HAP-1 (cell line): ENCODE measurements at places on chromosomes 7 and 10.

DNA sequence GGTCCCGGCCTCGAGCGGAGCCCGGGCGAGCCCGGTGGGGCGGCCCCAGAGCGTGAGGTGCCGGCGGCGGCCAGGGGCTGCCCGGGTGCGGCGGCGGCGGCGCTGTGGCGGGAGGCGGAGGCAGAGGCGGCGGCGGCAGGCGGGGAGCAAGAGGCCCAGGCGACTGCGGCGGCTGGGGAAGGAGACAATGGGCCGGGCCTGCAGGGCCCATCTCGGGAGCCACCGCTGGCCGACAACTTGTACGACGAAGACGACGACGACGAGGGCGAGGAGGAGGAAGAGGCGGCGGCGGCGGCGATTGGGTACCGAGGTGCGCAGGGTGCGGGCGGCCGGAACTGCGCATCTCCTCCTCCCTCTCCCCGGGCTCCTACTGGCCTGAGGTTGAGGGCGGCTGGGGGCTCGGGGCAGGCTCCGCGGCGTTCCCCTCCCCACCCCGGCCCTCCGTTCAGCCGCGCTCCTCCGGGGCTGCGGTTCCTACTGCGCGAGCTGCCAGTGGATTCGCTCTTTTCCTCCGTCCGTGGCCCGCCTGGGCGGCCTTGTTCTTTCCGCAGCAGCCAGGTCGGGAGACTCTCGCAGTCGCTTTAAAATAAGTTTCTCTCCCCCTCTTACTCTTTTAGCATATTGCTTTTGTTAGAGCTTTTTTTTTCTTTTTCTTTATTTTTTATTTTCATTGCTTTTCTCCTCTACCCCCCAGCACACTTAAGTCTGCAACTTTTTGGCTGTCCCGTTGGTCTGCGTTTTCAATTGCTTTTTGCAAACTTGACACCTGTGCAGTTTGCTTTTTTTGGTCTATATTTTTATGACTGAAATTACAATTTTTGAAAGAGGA, 600 bp downstream of the SIRT1 start:
- peak; percentile 74 for DNase-seq

DNA sequence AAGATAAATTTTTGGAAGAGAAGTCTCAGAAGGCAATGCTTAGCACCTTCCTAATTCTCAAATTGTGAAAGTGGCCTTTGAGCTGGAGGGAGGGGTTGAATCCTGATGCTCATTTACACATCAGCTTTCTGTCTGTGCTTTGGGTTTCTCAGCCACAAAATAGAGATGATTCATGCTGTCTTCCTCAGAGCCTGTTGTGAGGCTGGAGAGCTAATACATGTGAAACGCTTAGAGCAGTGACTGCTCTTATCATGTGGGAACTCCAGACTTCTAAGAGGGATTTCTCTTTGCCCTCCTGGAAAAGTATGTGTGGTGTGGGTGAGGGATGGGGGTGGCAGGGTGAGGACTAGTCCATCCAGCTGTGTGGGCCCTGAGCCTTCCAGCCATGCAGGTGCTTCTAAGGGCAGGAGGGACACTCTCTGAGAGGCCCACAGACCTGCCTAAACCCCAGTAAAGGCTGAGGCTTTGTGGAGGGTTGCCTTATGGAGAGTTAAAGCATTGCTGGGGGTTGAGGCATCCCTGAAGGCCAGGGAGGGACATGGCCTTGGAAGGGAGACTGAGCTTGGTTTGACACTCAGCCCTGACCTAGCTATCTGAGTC, 4.8 kb upstream of the EVX1 start:
- DNase-seq, result no peak

DNA sequence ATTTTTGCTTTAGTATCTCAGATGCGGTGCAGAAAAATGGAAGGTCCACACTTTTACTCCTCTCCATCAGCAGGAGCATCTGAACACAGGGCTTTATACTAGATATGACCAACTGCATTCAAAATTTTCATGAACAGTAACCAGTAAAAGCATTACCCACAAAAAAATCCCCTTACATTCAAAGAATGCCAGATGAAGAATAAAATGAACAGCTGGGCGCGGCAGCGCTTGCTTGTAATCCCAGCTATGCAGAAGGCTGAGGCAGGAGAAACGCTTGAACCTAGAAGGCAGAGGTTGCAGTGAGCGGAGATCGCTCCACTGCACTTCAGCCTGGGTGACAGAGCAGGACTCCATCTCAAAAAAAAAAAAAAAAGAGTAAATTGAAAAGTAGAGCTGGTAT, 3.1 kb downstream of the SAR1A start:
- no peak for DNase-seq

GRCh38 chr7:117572856-117573620, 93.2 kb downstream of the CFTR start:
- no peak for DNase-seq

GRCh38 chr7:151176401-151176800, 8.9 kb upstream of the GBX1 start:
- no peak for DNase-seq

DNA sequence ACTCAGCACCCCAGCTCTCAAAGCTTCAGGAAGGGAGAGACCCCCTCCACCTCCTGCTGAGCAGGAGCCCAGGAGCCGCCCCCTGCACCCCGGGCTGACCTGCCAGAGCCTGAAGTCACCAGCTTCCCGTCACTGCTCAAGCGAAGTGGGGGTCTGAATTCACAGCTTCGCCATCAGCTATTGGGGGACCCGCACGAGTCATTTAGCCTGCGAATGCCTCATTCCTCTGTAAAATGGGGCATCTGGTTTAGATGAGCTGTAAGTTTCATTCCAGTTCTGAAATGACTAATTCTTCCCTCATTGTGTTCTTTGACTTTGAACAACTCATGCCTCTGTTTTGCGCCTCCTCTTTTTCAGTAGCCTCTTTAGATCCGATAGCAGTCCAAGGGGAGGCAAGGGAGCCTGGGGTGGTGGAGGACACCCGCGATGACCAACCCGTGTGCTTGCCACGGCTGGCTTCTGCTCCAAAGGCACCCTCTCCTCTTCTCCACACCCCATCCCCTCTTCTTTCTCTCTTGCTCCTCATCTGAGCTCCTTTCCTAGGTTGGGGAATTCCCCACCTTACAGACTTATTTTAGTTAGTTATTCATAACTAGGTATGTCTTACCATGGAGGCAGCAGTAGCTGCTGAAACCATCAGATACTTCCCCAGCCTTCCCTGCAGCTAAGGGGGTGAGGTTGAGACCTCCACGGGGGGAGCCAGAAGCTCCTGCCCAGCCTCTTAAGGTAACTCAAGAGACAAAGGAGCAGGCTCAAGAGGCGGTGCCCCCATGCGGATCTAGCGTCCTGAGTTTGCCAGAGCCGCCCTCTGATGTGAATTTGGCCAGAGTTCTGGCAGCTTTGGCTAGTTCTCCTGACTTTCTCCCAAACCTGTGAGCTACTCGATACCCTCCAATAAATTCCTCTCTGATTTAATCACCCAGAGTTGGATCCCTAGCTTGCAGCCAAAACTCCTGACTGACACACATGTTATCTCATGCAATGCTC, 47.7 kb downstream of the RBM17 start:
- no peak for DNase-seq

DNA sequence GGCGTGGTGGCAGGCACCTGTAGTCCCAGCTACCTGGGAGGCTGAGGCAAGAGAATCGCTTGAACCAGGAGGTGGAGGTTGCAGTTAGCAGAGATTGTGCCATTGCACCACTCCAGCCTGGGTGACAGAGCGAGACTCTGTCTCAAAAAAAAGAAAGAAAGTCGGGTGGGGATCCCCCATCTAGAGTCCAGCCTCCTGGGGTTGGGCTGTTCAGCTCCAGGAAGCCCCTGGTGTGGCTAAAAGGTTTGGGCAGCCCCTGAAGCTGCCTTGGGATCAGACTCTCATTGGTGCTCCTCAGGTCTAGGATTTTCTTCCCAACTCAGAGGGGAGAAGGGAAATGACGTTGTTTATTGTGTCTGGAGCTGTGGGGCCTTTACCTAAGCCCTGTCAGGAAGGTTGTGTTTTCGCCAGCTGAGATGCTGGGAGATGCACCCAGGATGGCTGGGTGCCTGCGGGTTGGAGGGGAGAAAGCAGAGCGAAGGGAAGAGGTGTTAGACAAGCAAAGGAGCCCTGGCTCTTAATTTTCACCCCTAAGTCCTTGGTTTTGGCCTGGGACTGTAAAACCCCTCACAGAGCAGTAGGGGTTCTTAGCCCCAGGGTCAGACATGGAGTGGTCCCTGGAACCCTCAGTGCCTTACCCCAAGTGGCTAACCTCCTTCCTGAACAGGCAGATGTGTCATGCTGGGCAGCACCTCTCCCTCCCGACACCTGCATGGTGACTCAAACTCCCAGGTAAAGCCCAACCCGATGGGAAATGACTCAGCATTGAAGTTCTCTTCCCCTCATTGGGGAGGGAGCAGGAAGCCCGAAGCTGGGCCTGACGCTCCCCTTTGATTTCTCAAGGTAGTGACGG, 21.1 kb downstream of the PLAU start:
- DNase-seq, result no peak

GRCh38 chr7:21426286-21427181, 1.3 kb upstream of the SP4 start:
- DNase-seq, result no peak

DNA sequence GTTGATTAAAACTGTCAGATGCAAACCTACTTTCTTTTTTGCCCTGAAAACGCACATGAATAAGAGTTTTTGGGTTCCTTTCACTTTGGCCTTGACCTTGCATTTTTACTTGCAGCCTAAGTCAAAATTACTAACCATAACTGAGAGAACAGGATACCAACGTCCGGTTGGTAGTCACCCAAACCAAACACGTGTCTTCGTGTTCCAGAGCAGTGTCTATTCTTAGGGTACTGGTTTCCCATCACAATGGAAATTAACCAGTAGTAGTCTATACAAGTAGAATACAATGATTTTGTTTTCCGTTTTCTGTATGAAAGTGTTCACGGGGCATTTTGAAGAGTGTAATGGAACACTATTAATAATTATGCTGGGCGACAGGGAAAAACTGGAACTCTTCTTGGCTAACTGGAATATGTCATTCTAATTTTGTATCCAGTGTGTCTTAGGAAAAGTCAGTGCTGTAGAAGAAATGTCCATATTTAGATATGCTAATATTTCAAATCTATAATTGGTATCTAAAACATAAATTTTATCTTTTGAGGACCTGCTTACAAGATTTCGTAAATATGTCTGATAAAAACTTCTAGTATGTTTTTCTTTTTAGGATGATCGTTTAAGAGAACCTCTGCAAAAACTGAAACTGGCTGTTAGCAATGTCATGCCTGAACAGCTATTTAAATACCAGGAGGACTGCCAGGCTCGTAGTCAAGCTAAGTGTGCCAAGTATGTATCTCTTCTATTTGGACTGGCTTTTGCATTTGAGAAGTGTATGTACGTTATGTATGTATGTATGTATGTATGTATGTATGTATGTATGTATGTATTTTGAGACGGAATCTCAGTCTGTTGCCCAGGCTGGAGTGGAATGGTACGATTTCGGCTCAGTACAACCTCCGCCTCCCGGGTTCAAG, 40.9 kb downstream of the UBN2 start:
- no peak for DNase-seq

- DNase-seq, result no peak
These were observed 124.3 kb downstream of the THSD7A start for GRCh38 chr7:11707606-11708193.

GRCh38 chr7:134919240-134919641, 67.1 kb upstream of the AGBL3 start:
- no peak for DNase-seq

- no peak for DNase-seq
These were observed 283.0 kb downstream of the TCF7L2 start for GRCh38 chr10:113232928-113233511.

- no peak for DNase-seq
These were observed 97.7 kb downstream of the CELF2 start for GRCh38 chr10:11115337-11115736.

DNA sequence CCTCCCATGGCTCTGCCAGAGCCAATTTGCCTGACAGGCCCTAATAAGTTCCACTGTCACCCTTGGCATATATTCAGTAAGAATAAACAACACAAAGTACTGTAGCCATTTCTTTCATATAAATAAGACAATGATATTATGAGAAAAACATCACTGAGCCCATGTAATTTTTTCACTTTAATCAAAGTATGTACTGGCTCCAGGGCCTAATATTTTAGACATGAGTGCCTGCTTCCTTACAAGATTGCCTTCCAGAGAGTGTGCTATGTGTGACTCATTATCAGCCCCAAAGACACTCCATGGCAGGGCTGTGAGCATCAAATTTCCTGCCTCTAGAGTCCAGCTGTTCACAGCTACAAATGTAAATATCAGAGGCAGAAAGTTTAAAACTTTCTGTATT, 297.6 kb downstream of the LHFPL3 start:
- DNase-seq, result no peak

GRCh38 chr7:17090751-17091150, 207.7 kb upstream of the AHR start:
- DNase-seq, result no peak

DNA sequence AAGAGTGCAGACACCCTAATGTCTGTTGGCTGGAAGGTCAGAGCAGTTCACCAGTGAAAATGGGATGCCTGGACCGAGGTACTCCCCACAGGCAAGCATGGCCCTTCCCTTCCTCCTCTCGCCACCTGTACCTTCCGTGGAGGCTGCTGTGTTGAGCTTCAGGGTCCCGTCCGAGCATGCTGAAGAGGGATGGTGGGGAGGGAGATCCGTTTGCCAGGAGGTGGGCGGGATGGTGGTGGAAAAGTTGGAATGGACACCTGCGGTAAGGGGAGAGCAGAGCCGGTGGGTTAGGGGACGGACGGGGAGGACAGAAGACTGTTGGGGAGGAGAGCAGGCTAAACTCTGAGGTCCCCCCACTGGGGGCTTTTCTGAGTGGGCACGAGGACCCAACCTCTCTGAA, 15.9 kb upstream of the ZNF777 start:
- DNase-seq, result no peak

DNA sequence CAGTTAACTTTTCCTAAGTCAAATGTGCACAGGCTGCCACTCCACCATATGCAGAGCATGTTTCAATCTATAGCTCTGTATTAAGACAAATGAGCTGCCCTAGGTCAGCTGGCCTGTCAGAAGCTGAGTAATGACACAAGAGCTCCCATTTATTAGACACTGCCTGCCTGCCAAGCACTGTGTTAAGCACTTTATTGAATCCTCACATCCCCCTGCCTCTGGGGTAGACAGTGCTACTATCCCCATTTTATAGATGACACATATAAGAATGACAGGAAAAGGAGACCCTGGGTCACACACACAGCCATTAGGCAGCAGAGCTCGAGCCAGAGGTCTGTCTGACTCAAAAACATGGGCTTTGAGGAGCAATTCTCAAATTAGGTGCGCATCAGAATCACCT, 179.8 kb upstream of the PDE1C start:
- no peak for DNase-seq

- no peak for DNase-seq
These were observed 13.7 kb downstream of the COPG2 start for GRCh38 chr7:130654850-130655249.

GRCh38 chr7:151351967-151352366, 10.4 kb downstream of the NUB1 start:
- no peak for DNase-seq

- DNase-seq, result no peak
These were observed 132.6 kb downstream of the RGS10 start for GRCh38 chr10:119409906-119410305.

- peak; percentile 80 for DNase-seq
These were observed 31.9 kb downstream of the RSBN1L start for GRCh38 chr7:77727936-77728701.

DNA sequence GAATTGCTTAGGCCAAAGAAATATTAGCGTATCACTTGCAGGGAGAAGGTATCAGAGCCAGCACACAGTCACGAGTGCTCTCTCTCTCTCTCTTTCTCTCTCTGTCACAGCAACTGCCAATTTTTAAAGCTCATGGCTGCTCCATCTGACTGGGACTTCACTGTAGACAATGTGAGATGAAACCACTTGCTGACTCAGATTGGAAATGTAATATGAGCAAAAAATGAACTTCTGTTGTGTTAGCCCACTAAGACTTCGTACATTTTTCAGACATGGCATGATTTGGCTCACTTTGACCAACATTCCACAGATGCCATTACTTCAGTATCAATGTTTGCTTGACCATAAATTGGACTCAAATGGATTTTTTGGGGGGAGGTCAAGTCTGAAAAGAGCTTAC, 68.1 kb downstream of the DGKB start:
- no peak for DNase-seq
